ENCODE measurements at places on chromosomes 1 and 21.
A peak's percentile ranks its signal among the peaks of the same experiment; 100 is the strongest.

- H3K27me3 ChIP-seq: no peaks in the 10 kb centered on the region
- no peak for DNase-seq
- no peaks in the 10 kb centered on the region for H3K36me3 ChIP-seq
- H3K4me1 ChIP-seq: peaks cover 19% of the 10 kb centered on the region
- no peak overlapping the region for H3K27ac ChIP-seq
These were observed 218.8 kb downstream of the NEGR1 start for GRCh38 chr1:72063364-72064044.

- peak overlapping the region; percentile 33 for H3K27ac ChIP-seq
- no peaks in the 10 kb centered on the region for H3K27me3 ChIP-seq
- peaks cover 18% of the 10 kb centered on the region for H3K4me1 ChIP-seq
- H3K36me3 ChIP-seq: no peaks in the 10 kb centered on the region
These were observed 94.4 kb upstream of the COL6A1 start for GRCh38 chr21:45887120-45887611.

DNA sequence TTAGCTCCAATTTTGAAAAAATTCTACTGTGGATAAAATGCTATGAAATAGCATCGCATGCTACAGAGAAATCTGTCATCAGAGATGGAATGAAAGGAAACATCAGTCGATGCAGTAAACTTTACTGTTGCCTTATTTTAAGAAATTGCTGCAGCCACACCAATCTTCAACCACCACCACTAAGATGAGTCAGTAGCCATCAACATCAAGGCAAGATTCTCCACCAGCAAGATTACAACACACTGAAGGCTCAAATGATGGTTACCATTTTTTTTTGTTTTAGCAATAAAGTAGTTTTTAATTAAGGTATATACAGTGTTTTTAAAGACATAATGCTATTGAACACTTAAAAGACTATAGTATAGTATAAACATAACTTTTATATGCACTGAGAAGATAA lies 95.6 kb upstream of the JUN start:
- H3K27me3 ChIP-seq: no peaks in the 10 kb centered on the region
- H3K27ac ChIP-seq: no peak overlapping the region
- DNase-seq: no peak
- no peaks in the 10 kb centered on the region for H3K36me3 ChIP-seq

DNA sequence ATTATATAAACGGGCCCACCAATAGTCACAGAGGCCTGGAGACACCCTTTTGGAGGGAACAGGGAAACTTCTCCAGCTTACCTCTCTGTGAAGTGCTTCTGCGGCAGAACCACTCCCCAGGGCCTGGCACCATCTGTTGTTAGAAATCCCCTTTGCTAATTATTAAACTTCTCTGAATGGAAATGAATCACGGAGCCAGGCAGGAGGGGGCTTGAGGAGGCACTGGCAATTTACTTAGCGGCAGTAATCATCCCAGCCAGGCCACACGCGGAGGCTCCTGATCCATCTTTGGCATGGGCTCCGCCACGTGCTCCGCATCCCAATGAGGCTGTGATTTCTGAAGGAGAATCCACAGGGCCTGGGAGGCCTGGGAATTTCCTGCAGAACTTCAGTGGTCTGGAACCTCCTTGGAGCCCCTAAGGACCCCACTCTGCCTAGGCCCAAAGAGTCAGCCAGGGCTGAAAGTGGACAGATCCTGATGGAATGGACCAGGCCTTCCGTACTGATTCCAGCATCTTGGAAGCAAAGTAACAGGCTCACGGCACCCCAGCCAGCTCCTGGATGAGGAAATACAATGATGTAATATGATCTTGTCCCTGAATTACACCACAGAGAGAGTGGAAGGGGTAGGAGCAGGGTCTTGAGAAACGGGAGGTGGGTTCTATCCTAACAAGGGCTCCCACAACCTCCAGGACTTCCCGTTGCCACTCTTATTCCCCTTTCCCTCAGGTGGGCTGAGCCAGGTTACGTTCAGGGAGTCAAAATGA lies 62.3 kb downstream of the GRIK3 start:
- H3K27me3 ChIP-seq: no peaks in the 10 kb centered on the region
- H3K27ac ChIP-seq: no peak overlapping the region
- no peaks in the 10 kb centered on the region for H3K4me1 ChIP-seq
- H3K4me3 ChIP-seq: no peak overlapping the region
- no peaks in the 10 kb centered on the region for H3K36me3 ChIP-seq

DNA sequence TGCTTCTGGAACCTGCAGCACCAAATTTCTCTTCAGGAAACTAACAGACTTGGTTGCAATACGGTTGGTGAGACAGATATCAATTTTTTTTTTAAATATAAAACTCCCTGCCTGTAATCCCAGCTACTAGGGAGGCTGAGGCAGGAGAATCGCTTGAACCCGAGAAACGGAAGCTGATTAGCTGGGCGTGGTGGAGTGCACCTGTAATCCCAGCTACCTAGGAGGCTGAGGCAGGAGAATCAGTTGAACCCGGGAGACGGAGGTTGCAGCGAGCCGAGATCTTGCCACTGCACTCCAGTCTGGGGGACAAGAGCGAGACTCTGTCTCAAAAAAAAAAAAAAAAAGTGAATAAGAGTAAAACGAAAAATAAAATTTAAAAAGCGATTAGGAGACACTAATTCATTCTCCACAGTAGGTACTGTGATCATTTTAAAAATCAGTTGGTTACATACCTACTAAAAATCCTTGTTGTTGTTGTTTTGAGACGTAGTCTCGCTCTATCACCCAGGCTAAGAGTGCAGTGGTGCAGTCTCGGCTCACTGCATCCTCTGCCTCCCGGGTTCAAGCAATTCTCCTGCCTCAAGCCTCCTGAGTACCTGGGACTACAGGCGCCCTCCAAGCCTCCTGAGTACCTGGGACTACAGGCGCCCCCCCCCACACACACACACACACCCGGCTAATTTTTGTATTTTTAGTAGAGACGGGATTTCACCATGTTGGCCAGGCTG lies 796 bp upstream of the RBM8A start:
- H3K36me3 ChIP-seq: peaks cover 3% of the 10 kb centered on the region
- H3K4me3 ChIP-seq: peak overlapping the region; percentile 71
- peak overlapping the region; percentile 89 for H3K27ac ChIP-seq
- H3K4me1 ChIP-seq: peaks cover 17% of the 10 kb centered on the region

GRCh38 chr1:28160782-28161266 lies 15.7 kb downstream of the PTAFR start:
- H3K27ac ChIP-seq: peak overlapping the region; percentile 7
- DNase-seq: peak; percentile 51
- H3K4me3 ChIP-seq: no peak overlapping the region
- peaks cover 7% of the 10 kb centered on the region for H3K4me1 ChIP-seq

DNA sequence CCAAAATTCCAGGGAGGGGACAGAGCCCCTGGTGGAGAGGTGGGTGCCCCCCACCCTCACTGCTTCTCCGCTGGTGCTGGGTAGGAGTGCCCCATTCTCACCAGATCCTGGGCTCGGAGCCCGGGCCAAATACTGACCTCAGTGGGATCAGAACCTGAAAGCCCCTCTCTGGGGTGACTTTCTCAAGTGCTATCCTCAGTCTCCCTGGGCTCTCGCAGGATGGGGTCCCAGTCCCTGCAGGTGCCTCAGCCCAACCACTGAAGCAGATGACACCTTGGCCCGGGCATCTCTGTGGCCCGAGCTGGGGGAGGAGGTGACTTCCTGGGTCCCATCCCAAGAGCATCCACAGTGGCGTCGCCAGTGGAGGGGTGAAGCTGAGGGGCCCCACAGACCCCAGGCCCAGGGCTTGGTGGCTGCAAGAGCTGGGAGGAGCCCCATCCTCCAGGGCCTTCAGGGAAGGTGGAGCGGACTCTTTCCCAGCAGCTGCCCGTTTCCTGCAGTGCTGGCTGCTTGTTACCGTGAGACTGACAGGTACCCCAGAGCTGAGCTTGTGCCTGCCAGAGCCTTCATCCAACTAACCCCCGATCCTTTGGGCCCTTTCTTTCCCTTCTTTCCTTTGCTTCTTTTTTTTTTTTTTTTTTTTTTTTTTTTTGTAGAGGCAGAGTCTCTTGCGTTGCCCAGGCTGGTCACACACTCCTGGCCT lies 3.9 kb upstream of the FNDC10 start:
- H3K27ac ChIP-seq: no peak overlapping the region
- peaks cover 2% of the 10 kb centered on the region for H3K4me1 ChIP-seq
- no peak for DNase-seq
- H3K4me3 ChIP-seq: no peak overlapping the region

GRCh38 chr1:237031480-237031879 lies 10.5 kb upstream of the RYR2 start:
- no peaks in the 10 kb centered on the region for H3K27me3 ChIP-seq
- H3K27ac ChIP-seq: peak overlapping the region; percentile 85
- no peaks in the 10 kb centered on the region for H3K36me3 ChIP-seq
- H3K4me1 ChIP-seq: no peaks in the 10 kb centered on the region

DNA sequence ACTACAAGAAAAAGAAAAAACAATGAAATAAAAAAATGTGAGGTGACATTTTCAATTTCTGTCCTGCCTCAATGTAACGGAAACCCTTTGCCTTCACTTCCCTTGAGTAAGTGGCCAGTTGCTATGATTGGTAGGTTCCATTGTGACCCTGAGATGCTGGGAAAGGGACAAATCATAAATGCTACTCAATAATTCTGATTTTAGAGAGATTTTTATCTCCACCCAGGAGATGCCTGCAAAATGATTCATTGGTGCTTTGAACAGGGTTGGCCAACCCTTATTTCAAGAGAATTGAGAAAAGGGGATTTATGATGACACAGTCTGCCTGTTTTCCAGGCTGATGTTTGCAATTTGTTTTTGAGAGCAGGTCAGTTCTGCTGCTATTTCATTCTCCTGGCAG lies 22.5 kb downstream of the XCL1 start:
- H3K4me3 ChIP-seq: no peak overlapping the region
- no peaks in the 10 kb centered on the region for H3K36me3 ChIP-seq
- H3K4me1 ChIP-seq: peaks cover 9% of the 10 kb centered on the region
- H3K27me3 ChIP-seq: no peaks in the 10 kb centered on the region
- no peak for DNase-seq
- no peak overlapping the region for H3K27ac ChIP-seq

GRCh38 chr1:212930986-212931678 lies 19.2 kb upstream of the VASH2 start:
- DNase-seq: no peak
- H3K27ac ChIP-seq: no peak overlapping the region
- H3K4me3 ChIP-seq: no peak overlapping the region
- no peaks in the 10 kb centered on the region for H3K4me1 ChIP-seq
- no peaks in the 10 kb centered on the region for H3K36me3 ChIP-seq

- H3K27me3 ChIP-seq: no peaks in the 10 kb centered on the region
- no peak overlapping the region for H3K4me3 ChIP-seq
- peaks cover 66% of the 10 kb centered on the region for H3K4me1 ChIP-seq
These were observed 6.0 kb upstream of the CAPN2 start for GRCh38 chr1:223706077-223706973.

- no peaks in the 10 kb centered on the region for H3K27me3 ChIP-seq
- no peaks in the 10 kb centered on the region for H3K4me1 ChIP-seq
- H3K4me3 ChIP-seq: no peak overlapping the region
- H3K36me3 ChIP-seq: peaks cover 5% of the 10 kb centered on the region
- DNase-seq: no peak
- no peak overlapping the region for H3K27ac ChIP-seq
These were observed 18.6 kb downstream of the CCDC18 start for GRCh38 chr1:93199150-93199549.

- H3K27me3 ChIP-seq: no peaks in the 10 kb centered on the region
- DNase-seq: no peak
- H3K4me3 ChIP-seq: no peak overlapping the region
- no peaks in the 10 kb centered on the region for H3K36me3 ChIP-seq
- no peak overlapping the region for H3K27ac ChIP-seq
These were observed 361.0 kb downstream of the ADGRL2 start for GRCh38 chr1:82161700-82162141.

DNA sequence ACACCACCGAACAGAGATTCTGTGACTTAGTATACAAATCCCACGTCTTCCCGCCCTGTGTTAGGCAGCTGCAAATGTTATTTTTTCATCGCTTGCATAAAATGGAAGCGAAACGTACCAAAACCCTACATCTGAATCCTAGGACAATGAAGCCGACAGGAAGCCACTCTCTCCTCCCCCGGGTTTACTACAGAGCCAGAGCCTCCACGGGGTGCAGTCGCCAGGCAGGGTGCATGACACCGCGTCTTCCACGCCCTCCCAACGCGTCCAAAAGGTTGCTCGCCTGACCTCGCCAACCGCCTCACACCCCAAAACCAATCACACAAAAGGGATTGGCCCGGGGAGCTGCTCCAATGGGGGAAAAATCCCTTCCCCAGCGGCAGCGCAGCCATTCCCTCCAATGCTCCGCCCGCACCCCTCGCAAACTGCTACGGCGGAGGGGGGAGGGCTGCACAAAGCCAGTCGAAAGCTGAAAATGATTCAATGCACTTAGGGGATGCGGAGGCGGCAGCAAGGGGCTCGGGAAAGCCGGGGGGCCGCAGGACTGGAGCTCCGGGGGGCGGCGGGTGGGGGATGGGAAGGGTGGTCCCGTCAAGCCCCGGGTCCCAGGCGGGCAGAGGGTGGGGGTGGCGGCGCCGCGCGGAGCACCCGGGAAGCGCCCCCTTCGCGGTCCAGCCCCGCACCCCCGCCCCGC lies 701 bp downstream of the CEP170 start:
- H3K4me3 ChIP-seq: peak overlapping the region; percentile 85
- no peaks in the 10 kb centered on the region for H3K36me3 ChIP-seq
- H3K4me1 ChIP-seq: peaks cover 57% of the 10 kb centered on the region

- no peak overlapping the region for H3K27ac ChIP-seq
- H3K27me3 ChIP-seq: no peaks in the 10 kb centered on the region
- no peaks in the 10 kb centered on the region for H3K36me3 ChIP-seq
- no peaks in the 10 kb centered on the region for H3K4me1 ChIP-seq
- DNase-seq: no peak
These were observed 38.0 kb downstream of the SAMD13 start for GRCh38 chr1:84339503-84339902.

GRCh38 chr1:37424523-37424922 lies 49.9 kb upstream of the ZC3H12A start:
- no peaks in the 10 kb centered on the region for H3K4me1 ChIP-seq
- no peak for DNase-seq
- H3K4me3 ChIP-seq: no peak overlapping the region
- no peaks in the 10 kb centered on the region for H3K36me3 ChIP-seq
- H3K27ac ChIP-seq: no peak overlapping the region
- peaks cover 9% of the 10 kb centered on the region for H3K27me3 ChIP-seq

- peaks cover 26% of the 10 kb centered on the region for H3K4me1 ChIP-seq
- peak overlapping the region; percentile 95 for H3K4me3 ChIP-seq
- H3K36me3 ChIP-seq: peaks cover 4% of the 10 kb centered on the region
- H3K27me3 ChIP-seq: no peaks in the 10 kb centered on the region
These were observed 479 bp downstream of the SELENOF start for GRCh38 chr1:86913399-86913895.

GRCh38 chr21:32603131-32603530 lies 9.0 kb downstream of the CFAP298 start:
- DNase-seq: no peak
- H3K36me3 ChIP-seq: peaks cover 10% of the 10 kb centered on the region
- H3K27ac ChIP-seq: no peak overlapping the region
- H3K27me3 ChIP-seq: no peaks in the 10 kb centered on the region
- H3K4me3 ChIP-seq: no peak overlapping the region
- H3K4me1 ChIP-seq: no peaks in the 10 kb centered on the region
